ENCODE measurements at places on chromosomes 12 and 14.

- DNase-seq: no peak
Observed at GRCh38 chr12:94326234-94326633, 133.4 kb downstream of the CEP83 start.

GRCh38 chr12:2930865-2931264, 28.3 kb upstream of the TEAD4 start:
- DNase-seq: no peak

GRCh38 chr12:46548605-46549071, 176.1 kb upstream of the SLC38A2 start:
- no peak for DNase-seq

DNA sequence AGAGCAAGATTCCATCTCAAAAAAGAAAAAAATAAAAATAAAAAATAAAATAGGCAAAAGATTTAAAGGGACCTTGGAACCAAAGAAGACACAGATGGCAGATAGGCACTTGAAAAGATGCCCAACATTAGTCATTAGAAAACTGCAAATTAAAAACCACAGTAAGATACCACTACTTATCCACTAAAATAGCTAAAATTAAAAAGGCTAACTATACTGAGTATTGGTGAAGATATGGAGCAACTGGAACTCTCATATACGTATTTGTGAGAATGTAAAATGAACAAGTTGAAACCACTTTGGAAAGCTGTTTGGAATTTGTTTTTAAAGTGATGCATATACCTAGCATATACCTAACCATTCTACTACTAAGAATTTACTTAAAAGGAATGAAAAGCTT, 22.3 kb downstream of the BLTP3B start:
- DNase-seq: no peak

DNA sequence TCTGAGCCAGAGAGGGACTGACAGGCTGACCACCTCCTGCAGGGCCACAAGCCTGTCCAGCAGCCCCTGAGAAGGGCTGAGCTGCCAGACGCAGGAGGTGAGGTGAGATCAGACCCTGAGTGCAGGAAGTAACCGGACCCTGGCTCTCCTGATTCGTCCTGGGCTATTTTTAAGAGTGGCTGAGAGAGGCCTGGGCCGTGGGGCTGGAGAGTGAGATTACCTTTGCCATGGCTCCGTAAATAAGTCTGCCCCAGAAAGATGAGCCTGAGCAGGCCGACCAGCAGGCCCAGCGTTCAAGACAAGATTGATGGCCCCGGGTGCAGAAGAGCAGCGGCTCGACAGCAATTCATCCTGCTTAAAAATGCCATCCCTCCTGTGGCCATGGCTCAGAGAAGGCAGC, 54.2 kb downstream of the SPTB start:
- DNase-seq: no peak

DNA sequence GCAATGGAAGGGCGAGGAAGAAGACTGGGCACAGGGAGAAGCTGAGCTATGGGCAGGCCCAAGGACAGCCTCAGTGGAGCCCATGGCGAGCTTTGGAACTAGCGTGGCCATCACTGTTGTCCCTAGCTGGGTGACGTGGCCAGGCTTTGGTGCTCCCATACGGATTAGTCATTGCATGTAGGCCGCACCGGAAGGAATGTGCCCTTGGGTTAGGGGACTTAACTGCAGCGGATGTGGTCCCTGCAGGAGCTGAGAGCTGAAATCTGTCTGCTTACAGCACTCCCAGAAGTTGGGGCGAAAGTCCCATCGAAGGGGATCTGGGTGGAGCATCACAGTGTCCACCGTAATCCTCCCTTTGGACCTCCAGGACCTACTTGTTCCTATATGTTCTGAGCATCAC, 133.7 kb downstream of the PAPOLA start:
- no peak for DNase-seq

DNA sequence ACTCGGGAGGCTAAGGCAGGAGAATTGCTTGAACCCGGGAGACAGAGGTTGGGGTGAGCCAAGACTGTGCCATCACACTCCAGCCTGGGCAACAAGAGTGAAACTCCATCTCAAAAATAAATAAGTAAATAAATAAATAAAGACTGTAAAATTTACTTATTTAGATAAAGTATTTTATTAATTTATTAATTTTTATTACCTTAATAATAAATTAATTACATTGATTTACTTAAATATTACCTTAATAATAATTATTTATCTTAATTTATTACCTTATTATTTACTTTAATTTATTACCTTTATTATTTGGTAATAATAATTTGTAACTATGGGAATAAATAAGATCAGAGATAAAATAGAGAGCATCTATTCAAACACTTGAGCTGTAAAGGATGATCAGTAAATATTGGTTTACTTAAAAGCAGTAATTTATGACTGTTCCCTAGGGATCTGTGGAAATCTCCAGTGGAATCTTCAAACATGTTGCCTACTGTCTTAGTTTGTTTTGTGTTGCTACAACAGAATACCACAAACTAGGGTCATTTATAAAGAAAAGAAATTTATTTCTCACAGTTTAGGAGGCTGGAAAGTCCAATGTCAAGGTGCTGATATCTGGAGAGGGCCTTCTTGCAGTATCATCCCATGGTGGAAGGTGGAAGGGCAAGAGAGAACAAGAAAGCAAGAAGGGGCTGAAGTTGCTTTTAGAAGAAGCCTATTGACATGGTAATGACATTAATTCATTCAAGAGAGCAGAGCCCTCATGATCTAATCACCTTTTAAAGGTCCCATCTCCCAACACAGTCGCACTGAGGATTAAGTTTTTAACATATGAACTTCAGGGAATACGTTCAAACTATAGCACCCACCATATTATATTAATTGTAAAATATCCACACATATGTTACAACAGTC, 37.1 kb downstream of the SOCS2 start:
- no peak for DNase-seq

- DNase-seq: no peak
Observed at GRCh38 chr12:114287821-114288525, 118.0 kb downstream of the TBX5 start.

GRCh38 chr12:51868821-51869495, 18.9 kb upstream of the ANKRD33 start:
- no peak for DNase-seq

- DNase-seq: no peak
Observed at GRCh38 chr12:129332286-129332685, 479.0 kb downstream of the GLT1D1 start.

DNA sequence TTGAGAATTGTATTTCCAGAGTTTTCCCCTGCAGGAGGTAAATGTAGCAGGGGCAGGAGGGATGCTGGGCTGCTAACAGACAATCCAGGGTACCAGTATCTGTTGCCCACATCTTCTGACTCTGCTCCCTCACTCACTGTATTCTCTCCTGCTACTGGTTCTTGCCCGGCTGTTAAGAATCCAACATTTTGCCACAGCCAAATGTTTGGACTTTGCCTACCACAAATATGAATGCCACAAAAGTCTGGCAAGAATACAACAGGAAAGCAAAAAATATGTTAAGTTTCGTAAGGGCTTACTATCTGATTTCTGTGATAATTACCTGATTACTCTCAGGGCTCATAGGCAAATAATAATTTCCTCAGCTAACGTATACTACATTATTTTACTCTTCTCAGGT, 160.0 kb downstream of the BCAT1 start:
- DNase-seq: no peak

GRCh38 chr12:54002278-54002914, 2.4 kb downstream of the HOXC9 start:
- DNase-seq: no peak

GRCh38 chr12:48187916-48188695, 4.7 kb downstream of the CCDC184 start:
- DNase-seq: no peak

- DNase-seq: no peak
Observed at GRCh38 chr12:112846619-112847018, 55.1 kb downstream of the RPH3A start.

- no peak for DNase-seq
Observed at GRCh38 chr12:1666215-1666614, 24.7 kb upstream of the ADIPOR2 start.

- DNase-seq: no peak
Observed at GRCh38 chr12:7112041-7112440, 3.0 kb upstream of the C1RL start.

GRCh38 chr14:33457021-33457420, 493.9 kb downstream of the EGLN3 start:
- DNase-seq: no peak

GRCh38 chr12:25764409-25764808, 194.1 kb upstream of the RASSF8 start:
- no peak for DNase-seq

DNA sequence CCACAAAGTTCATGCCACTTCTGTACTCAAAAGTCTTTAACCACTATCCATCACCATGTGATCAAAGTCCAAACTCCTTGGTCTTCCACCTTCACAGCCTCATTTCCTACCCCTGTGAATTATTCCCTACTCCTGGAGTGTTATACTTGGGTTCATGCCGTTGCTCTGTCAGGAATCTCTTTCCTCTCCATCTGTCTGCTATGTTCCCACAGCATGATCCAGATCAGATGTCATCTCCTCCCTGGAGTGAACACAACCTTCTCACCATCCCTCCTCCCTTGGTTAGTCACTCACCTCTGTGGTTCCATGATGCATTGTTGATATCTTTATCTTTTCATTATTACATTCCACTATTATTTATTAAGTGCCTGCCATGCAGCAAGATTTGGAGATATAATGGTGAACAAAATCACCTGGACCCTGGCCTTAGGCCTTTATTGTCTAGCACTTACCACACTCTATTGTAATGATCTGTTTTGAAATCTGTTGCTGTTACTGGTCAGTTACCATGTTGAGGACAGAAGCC, 22.4 kb downstream of the LACRT start:
- no peak for DNase-seq

DNA sequence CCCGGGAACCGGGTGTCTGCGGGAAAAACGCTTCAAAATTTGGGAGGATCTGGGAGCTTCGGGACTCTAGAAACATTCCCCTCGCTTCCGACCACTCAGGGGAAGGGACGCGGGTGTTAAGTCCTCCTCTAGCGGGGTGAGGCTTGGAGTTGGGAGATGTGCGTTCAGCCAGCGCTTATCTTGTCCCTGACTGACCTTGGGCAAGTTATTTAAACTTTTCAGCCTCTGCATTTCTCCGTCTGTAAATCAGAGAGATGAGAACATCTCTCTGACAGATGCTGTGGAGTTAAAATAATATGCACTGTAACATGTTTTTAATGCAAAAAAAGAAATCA, 76.9 kb upstream of the ANO4 start:
- no peak for DNase-seq

DNA sequence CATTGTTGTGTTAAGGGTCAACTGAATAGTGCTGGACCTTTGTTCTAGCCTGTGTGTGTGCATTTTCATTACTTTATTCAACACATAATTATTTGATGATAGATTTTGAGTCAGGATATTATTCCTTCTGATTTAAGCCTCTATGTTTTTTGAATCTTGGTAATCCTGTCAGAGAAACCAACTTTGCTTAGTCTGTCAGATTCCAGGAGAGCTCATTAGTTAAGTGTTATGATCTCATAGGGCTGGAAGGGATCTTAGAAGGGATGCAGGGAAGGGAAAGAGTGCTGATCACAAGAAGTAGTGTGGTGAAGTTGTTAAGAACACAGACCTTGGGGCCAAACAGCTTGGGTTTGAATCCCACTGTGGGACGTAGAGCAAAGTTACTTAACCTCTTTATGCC, 52.9 kb downstream of the SCN8A start:
- no peak for DNase-seq

GRCh38 chr14:72714871-72715214, 179.1 kb downstream of the DPF3 start:
- no peak for DNase-seq

DNA sequence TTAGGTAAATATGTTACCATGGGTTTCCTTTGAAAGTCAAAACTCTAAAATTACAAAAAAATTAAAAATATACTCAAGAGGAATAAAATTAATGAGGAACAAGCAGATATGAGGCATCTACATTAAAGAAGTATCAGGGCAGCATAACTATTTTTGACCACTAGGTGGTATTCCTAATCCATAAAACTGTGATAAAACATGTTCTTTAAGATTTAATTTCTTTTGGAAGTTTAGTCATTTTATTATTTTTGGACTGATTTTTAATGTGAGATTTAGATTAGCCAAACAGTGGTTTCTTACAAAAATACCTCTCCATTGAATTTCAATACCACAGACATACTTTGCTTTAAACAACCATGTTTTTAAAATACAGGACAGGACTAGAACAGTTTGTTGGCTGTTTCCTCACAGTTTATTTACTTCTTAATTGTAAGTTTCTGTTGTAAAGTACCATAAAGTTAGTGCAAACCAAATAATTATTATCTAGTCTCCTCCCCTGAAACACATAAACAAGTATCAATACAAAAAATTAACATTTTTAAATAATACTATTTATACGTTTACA, 49.8 kb downstream of the NTS start:
- no peak for DNase-seq

GRCh38 chr12:9240776-9241175, 32.6 kb upstream of the PZP start:
- no peak for DNase-seq

- no peak for DNase-seq
Observed at GRCh38 chr14:51939755-51940301, 49.5 kb upstream of the RTRAF start.

GRCh38 chr14:92880351-92880750, 42.6 kb upstream of the CHGA start:
- DNase-seq: no peak

DNA sequence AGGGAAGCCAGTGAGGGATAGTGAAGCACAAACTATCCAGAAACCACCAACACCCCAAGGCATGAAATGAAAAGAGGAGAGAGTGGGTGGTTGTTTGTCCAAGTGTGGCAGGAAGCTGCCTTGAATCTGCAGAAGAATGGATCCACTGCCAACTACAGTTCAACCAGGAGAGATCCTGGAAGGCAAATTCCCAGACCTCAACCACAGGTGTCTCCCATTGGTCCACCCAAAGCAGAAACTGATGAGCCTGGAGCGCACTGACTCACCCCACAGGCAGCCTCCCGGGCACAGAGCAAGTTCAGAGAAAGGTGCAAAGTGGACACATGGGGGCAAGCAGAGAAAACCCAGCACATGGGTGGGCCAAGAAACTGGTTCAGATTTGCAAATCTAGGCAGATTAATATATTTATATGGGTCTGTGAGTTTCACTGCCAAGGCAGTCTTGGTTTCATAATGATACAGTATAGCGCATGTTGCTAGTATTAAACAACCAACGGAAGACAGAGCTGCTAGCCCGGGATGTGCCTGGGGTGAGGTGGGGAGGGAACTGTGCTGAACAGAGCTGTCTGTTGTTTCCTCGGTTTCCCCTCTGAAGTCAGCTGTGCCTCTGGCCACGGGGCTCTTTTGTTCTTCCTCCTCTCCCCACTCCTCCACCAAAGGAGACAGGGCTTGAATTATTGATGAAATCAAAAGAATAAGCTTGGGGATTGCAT, 416.2 kb upstream of the CCDC196 start:
- no peak for DNase-seq

- DNase-seq: no peak
Observed at GRCh38 chr12:121428883-121429282, 29.0 kb downstream of the RNF34 start.

GRCh38 chr12:81626406-81626805, 132.7 kb downstream of the PPFIA2 start:
- no peak for DNase-seq
